ENCODE measurements at places on chromosomes 5 and 9.

GRCh38 chr9:12958279-12958678 lies 183.5 kb downstream of the LURAP1L start:
- DNase-seq, result no peak

DNA sequence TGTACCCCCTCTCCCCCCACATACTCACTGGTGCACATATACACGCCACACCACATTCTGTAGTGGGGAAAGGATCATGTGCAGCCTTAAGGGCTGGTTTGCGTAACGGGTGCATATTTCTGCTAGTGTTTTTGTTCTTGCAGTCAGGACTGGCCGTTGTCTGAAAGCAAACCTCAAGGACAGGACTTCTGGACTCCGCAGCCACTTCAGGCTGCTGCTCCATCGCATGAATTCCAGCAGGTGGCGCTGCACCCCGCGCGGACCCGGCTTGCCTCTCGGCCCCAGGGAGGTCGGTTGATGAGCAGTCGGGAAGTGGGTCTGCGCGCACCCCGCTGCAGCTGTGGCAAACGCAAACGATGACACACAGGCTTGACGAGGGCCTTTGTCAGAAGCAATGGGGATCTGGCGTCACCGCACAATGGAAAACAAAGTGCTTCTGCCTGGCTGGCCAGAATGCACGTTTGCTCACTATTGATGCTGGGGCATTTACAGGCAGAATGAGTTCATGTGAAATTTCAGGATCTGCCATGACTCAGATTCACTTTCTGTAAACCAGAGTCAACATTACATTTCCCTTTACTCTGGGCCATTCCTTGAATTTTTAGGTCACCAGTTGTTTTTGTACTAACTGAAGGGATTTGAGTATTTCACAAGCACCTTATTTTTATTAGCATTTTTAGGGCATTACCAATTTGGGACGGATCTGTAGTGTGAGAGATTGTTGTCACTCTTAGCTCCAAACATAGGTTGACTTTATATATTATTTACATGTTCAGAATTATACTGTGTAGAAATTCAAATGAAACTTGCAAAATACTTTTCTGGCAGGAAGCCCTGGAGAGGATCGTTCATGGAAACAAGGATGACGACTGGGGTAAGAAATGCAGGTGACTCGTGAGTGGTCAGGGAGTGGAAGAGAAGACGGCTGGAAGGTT lies 36.4 kb upstream of the GLRX start:
- DNase-seq, result peak; percentile 85

- no peak for DNase-seq
These were observed 14.4 kb downstream of the ADAMTS19 start for GRCh38 chr5:129474544-129474943.

DNA sequence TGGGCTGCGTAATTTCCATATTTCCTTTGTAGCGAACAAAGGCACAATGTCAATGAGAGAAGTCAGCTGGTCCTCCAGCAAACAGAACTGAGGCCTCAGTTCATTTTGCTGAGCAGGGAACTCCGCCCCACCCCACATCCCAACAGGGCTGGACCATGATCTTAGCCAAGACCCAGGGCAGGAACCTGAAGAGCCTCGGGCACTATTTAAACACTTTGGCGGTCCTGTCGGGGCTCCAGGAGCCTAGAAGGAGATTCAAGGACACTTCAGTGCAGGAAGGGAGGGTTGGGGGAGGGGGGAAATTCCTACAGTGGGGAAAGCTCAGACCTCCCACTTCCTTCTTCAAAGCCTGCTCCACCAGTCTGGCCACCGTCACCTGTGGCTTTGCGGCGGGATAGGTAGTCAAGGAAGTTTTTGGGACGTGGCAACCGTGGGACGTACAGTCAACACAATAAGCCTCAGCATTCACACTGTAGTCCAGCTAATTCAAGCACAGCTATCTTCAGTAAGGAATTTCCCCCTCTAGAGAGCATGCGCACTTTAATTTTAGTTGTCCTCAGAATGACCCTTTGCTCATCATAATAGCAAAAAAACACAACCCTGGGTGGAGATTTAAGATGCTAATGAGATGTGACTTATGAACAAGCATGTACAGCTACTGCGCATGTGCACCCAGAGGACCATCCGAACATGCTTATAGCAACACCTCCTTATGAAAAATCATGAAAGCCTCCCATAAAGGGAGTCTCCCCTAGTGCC lies 30.9 kb downstream of the S1PR3 start:
- DNase-seq, result no peak

DNA sequence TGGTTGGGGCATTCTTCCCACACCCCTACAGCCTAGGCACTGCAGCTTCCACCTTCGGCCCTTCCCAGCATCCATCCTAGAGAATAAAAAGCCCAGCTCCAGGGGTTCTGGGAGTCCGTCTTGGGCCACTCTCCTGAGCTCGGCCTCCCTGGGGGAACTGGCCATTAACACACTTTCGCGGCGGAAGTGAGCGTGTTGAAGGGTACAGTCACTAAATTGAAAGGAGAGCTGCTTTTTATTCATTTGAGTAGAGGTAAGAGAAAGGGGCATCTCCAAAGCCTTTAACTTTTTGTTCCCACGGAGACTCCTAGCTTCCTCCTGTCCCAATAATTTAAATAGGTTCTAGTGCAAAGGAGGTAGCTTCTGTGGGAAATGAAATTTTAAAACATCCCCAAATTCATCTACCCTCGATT lies 31.0 kb upstream of the NFIB start:
- DNase-seq, result no peak

- no peak for DNase-seq
These were observed 38.1 kb upstream of the SPATA31D4 start for GRCh38 chr9:81890104-81890503.

- no peak for DNase-seq
These were observed 639.0 kb upstream of the ITGA1 start for GRCh38 chr5:52148679-52149078.

GRCh38 chr5:15238006-15238405 lies 262.0 kb upstream of the FBXL7 start:
- no peak for DNase-seq

Measured in H54 (cell line).